ENCODE measurements at places on chromosomes 12 and 14.

DNA sequence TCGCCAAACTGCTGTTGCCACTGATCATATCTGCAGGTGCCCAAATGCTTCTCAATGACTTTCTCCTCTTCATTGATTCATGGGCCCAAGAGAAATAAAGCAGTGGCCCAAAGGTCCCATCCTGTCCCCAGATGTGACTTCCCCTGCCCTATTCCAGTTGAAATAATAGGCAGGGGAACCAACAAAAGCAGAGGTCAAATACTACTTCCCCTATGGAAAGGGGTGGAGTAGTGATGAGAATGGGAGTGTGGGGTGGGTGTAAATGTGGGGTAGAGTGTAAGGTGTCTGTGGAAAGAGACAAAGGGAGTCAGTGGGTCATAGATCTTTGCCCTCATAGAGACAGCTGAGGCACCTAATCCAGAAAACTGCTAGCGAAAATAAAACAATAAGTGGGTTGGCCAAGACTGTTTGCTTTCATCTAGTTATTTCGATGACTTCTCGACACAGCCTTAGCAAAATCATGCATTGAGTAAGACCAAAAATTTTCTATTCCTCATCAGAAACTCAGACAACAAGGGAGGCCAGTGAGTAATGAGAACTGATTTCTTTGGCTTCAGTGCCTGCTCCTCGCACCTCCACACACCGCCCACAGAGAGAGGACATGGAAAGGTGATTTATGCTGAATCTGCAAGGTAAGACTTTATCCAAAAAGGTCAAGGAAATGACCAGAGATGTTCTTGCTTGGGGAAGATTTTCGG lies 10.9 kb upstream of the IL22 start:
- DNase-seq: no peak

DNA sequence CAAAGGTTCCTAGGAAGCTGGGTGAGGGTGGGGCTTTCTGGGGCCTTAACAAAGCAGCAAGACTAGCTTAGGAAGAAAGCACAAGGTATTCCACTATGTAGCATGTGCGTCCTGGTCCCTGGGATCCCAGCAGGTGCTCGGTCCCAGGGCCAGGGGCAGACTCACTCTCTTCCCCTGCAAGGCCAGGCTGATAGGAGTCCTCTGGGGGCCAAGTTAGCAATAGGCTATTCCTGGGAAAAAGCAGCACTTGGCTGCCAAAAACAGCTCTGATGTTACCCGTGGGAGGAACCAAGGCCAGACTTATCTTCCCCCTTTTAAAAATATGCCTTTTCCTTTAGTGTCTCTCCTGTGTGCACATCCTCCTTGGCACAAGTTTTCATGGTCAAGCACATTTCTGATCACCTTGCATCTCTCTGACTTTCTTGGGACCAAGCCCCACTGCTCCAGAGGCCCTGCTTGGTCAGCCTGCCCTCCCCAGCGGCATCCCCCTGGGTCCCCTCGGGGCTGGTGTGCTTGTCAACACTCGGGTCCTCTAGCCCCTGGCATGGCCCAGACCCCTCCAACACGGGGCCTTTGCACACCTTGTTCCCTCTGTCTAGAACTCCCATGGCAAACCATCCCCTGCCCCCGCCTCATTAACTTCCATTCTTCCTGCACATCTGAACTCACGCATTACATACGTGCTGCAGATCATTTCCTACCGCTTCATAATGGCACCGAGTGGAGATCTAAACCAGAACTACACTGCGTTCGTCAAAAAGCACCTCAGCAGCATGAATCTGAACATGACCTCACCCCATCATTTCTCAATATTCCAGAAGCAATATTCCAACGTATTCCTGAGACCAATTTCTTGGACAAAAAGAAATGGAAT lies 21.9 kb downstream of the CCDC92 start:
- DNase-seq: no peak

DNA sequence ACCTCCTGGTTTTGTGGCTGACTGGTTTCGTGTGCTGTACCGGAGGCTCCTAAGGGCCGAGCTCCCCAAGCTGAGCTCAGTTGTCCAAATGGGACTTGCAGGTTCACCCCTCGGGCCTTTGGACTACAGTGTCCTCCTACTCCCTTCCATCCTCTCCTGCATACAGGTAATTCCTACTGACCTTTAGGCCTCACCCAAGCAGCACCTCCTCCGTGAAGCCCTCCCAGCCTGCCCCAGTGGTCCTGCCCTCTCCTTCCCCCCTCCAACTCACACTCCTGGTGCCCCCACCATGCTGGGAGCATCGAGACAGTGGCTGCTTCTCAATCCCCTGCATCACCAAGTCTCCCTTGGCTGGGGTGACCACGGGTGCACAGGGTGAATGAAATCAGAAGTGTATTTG lies 27.1 kb upstream of the YY1 start:
- no peak for DNase-seq

DNA sequence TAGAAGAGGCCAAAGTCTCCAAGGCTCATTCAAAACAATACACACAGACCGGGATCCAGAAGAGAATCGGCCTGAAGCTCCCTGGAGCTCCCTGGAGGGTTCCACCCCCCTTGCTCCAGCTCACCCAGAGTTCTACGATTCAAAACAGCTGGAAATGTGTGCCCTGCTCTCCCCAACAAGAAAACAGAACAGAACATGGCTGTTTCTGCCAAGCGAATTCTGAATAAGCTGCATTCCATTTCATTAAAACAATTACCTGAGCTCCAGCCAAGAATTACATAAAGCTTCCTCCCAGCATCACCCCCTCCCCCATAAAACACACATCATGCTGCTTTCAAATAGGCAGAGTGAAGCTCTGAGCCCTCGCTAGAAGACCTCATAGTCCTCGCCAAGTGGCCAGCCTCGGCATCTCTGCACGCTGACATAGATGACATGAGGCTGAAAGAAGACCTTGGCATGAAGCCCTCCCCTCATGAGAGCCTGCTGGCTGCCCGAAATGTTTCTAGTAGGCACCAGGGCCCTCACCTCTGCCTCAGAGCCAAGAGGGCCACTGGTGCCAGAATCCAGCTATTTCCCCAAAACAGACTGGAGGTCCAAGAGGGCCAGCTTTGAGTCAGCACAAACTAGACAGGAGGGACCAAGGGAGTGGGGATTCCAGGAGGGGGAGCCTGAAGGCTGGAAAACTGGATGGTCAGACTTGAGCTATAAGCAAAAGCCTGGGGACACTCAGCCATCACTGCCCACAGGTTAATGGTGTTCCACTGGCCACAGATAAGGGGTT lies 8.3 kb downstream of the PXN start:
- no peak for DNase-seq

DNA sequence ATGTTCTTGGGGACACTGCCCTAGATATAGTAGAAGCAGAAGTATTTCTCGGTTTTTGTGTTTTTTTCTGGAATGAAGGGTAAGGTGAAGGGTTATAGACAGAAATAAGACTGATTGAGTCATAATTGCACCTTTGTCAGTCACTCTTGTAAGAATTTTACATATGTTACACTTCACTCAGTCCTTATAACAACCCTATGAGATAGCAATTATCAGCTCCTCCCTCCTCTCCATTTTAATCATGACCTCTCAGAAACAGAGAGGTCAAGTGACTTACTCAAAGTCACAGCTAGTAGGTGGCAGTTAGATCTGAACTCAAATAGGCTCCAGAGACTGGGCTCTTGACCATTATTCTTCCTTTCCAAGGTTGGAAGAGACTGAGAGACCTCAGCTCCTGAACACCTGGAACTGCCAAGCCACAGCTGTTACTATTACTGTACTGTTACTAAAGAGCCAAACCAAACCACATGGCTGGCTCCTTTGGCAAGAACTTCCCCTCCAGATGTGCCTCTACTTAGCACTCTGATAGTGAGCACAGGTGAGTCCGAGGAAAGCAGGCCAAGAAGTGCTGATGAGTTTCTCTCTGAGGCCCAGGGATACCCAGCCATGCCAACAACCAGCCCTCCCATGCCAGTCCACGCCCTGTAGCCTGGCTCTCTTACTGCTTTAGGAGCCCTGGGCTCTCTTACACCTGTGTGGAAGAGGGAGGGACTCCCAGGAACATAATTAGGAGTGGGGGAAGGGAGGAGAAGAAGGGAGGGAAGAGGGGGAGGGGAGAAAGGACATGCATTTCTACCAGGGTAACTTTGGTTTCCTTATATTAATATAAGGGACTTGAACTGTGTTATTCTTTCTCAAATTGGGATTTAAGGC lies 121.3 kb downstream of the CRADD start:
- DNase-seq: no peak
